Dermis microvascular lymphatic vessel endothelial cell (primary cell): ENCODE measurements at places on chromosomes 1 and 21. TPM values are rescaled to one million over a fixed set of nuclear protein-coding genes. Genes with fewer than 3 reads are reported as not detected.

The RAD54L gene
- total RNA-seq = 2.0 and 3.0 TPM in 2 replicates

The RAB3B gene
- total RNA-seq = 2.1 and 4.0 TPM in 2 replicates

The TRIM63 gene
- total RNA-seq = not detected in 2 replicates

The TNFRSF4 gene
- total RNA-seq = 1.5 and 3.7 TPM in 2 replicates

- no peak for DNase-seq
Measured at GRCh38 chr1:226486161-226486560, 62.4 kb upstream of the STUM start.

DNA sequence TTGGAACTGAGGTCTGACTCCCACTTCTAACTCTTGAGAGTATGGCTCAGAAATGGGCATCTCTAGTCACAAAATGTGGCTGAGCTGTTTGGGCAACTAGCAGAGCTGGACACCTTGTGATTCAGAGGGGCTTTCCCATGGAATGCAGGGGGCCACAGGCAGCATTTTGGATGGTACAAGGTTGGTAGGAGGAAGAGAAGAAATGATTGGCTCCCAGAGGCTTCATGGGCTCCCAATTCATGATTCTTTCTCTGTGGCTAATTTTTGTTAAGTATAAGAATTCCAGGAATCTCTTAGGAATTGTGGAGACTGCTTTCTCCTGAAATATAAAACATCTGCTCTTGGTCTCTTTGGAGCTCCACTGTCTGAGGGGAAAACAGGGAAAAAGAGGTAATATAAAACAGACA is 49.7 kb downstream of the PBX1 start:
- no peak for DNase-seq

DNA sequence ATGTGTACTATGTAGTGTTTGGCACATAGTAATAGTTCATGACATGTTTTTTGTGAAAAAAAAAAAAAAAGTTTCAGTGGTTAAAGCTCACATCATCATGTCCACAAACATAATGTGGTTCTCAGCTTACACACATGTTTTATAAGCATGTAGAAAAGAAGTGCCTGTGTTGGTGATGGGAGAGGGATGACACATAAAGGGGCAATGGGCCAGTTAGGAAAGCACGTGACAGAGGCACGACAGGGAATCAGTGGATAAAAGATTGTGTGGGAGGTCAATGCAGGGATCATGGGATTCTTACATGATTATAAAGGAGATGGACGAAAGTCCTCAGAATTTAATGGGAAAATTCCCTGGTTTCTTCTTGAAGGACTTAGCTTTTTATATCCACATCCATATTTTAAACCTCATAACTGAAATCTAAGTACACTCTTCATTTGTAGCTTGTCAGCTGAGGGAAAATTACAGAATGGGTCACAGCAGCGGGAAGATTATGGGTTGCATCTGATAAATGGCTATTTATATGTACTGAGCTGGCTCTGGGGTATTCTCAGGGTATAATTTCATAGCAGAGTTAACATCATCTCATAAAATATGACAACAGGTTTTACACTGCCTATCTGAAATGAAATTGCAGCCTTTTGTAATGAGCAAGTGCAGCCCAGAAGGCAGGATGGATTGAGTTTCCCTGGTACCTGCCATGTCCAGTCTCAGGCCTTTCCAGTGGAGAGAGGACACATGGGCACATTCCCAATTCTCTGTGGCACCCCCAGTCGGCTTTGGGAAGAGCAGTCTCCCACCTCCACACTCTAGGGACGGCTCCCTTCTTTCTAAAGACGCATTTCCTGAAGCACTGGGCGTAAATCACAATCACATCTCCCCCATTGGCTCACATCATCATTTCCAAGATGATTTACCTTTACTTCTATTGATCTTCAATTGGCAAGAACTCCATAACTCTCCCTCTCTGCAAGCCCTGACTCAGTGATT is 42.3 kb upstream of the NHLH2 start:
- DNase-seq = no peak

- DNase-seq = no peak
Measured at GRCh38 chr1:41382480-41383090, 21.4 kb downstream of the FOXO6 start.

GRCh38 chr1:85240643-85241042 is 18.8 kb downstream of the C1orf52 start:
- DNase-seq = no peak

DNA sequence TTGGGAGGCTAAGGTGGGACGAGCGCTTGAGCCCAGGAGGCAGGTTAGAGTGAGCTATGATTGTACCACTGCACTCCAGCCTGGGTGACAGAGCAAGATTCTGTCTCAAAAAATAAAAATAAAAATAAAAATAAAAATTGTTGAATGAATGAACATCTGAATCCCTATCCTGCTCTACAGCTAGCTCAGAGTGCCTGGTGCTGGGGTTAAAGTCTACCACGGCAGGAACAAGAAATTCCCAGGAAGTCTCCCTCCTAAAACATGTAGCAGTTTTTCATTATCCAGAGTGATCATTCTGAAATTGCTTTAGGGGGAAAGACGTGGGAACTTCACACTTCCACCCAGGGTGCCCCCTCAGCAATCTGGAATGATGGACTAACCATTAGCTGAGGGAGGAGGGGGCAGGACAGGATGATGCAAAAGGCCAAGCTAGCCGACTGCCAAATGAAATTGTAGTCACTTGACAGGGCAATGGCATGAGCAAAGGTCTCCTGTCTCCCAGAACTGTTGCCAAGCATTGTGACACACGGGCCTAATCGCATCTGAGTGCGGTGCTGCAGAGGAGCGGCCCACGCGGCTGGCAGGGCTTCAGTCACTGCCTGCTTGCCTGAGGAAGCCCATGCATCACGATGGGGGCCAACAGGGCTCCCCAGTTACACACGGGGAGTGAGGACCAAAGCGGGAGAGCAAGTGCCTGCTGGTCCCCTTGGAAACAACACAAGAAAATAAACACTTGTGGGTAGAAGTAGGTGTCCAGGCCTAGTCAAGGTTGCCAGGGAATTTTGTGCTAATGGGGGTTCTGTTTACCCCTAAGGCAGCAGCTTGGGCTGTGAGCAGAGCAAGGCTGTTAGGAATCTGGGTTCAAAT is 85.7 kb downstream of the NENF start:
- no peak for DNase-seq

- no peak for DNase-seq
Measured at GRCh38 chr1:7199077-7199779, 414.0 kb downstream of the CAMTA1 start.

DNA sequence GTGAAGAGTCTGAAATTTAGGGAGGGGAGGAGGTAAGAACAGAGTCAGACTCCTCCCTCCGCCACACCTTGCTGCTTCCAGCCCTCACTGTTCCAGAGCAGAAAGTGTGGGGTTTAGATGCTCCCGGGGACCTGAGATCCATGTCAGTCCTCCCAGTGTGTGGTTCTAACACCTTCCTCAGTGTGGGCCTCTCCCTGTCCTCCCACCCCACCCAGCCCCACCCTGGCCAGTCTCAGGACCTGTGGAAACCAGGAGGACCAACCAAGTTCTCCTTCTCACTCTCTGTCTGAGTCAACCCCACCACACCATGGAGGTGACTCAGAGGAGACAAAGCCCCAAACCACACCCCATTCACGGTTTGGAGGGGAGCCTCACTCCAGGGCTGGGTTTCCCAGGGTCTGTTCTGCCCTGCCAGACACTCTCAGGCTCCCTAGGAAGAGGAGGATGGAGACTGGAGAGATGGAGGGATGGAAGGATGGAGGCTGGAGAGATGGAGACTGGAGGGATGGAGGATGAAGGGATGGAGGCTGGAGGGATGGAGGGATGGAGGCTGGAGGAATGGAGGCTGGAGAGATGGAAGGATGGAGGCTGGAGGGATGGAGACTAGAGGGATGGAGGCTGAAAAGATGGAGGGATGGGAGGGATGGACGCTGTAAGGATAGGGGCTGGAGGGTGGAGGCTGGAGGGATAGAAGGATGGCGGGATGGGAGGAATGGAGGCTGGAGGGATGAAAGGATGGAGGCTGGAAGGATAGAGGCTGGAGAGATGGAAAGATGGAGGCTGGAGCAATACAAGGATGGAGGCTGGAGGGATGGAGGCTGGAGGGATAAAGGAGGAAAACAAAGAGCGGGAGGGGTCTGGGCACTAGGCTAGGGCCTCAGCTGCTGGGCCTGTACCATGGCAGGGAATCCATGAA is 100.9 kb upstream of the RUNX3 start:
- DNase-seq = no peak
